ENCODE measurements at places on chromosomes 7 and 10.

DNA sequence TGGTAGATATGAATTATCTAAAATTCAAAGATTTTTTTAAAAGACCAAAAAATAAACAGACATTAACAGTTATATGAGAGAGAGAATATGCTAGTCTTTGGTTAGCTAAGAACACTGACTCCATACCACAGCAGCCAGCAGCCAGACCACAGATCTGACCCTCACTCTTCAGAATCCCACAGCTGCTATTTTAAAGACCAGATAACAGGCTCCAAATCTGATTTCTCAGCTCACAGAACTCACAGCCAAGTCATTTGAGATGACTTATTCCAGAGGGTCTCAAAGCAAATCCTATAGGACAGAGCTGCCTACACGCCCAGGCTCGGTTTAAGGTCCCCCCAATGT lies 20.4 kb downstream of the NUDCD3 start:
- no peak for DNase-seq

GRCh38 chr10:6044751-6045313 lies 17.3 kb downstream of the IL2RA start:
- DNase-seq = no peak

GRCh38 chr7:95454438-95455045 lies 19.7 kb upstream of the PON2 start:
- no peak for DNase-seq

DNA sequence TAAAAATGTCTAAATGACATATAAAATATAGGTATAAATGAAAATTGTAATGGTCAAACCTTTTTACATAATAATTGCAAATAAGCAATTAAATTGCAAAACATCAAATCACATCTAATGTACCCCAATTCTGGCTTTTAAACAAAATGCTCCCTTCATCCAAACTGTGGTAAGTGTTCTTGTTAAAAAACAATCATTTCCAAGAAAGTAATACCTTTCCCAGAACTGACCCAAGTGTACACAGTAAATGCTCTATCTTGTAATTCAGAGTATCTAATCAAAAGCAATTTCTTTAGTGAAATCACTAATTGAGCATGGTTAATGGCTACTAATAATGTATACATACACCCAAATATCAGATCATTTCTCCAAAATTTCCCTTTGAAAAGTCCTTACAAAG lies 28.0 kb downstream of the ITGB1 start:
- DNase-seq = no peak

DNA sequence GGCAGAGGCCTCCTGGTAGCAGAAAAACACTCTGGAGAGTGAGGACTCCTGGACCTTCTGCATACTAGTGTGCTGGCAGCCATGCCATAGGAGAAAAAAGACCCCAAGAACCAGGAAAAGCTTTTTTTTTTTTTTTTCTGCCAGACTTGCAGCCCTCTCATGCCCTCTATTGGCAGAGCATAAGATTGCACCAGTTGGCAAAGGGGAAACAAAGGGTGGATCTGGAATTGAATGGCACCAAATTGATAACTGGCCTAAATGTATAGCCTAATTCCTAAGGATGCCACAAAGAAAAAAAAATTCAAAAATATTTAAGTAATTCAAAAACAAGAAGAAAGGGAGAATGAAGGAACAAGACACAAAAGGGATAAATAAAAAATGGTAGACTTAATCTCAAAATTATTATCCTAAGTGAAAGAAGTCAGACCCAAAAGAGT lies 112.5 kb upstream of the GHITM start:
- DNase-seq = no peak

DNA sequence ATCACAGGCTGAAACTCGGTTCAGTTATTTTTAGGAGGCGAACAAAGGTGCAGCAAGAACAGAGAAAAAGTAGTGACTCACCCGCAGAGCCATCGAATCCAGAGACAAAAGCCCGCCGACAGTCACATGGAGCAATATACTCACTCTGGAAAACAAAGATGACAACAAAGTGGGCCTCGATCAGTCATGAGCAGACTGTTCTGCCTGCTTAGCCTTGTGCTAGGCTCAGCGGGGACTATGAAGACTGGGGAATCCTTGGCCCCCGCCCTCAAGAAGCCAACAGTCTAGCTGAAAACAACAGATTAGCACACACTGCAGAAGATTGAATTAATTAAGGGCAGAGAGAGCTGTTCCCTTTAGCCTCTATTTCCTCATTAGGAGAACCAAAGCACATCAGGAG lies 30.4 kb downstream of the XPNPEP1 start:
- DNase-seq = no peak

- no peak for DNase-seq
Observed at GRCh38 chr7:91443862-91444261, 179.6 kb downstream of the FZD1 start.

- DNase-seq = no peak
Observed at GRCh38 chr7:142500366-142500765, 242.5 kb upstream of the PRSS58 start.

DNA sequence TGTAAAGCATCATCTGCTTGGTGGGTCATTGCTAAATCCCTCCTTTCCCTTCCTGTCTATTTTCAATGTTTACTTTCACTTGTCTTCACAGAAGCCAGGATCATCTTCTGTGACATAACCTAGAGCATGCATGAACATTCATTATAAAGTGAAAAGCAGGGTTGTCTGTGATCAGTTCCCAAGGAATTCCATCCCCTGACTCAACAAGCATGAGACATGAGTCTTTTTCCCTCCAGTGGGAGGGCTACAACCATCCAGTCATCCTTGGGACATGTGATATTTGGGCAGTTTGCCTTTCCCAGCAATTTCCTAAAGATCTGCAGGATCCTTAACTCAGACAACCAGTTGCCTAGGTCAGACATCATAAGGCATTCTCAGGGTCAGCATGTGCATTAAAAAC lies 166.3 kb upstream of the TMEM196 start:
- no peak for DNase-seq

GRCh38 chr7:79272066-79272669 lies 181.3 kb downstream of the MAGI2 start:
- DNase-seq = no peak

DNA sequence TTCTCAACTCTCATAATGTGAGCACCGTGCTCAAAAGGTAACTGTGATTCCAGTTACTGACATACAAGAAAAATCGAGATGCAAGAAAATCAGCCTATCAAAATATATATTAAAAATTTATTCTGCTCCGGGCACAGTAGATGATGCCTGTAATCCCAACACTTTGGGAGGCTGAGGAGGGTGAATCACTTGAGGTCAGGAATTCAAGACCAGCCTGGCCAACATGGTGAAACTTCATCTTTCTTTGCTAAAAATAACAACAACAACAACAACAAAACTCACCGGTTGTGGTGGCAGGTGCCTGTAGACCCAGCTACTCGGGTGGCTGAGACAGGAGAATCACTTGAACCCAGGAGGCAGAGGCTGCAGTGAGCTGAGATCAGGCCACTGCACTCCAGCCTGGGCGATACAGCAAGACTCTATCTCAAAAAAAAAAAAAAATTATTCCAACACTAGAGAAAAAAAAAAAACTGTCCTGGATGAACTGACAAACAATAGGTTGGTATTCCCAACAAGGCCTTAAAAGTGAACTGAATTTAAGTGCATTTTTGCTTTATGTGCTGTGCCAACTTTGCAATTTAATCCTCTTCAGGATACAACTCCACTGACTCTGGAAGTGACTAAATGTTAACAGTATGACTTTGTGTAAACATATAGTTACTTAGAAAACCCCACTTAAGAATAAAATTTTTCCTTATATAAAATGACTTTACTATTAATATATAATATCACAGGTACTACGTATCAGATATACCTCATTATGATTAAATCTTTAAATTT lies 51.1 kb downstream of the JMJD1C start:
- no peak for DNase-seq

DNA sequence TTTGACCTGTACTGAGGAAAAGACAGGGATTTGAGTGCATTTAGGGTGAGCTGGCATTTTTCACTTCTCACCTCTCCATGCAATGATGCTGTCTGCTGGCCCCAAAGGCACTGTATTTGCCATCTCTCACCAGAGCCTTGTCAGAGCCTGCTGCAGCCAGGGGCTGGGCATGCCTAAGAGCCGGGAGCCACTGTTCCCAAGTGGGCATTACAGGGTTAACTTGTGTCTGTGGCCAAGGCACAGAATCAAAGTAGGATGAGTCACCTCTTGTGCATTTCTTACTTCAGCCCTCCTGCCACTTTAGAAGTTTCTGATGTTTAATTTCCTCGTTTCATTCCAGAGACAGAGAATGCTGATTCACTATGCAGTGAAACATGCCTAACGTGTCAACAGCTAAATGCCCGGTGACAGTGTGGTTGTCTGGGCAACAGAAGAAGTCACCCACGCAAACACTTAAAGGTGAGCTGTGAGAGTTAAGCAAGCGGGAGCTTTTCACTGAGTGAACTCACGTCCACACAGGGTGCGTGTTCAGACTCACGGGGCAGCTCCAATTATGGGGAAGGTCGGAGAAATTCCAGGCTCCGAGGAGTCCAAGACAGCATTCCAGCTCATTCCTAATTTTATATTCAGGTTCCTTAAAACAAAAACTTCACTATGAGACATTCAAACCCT lies 57.1 kb upstream of the IGFBP3 start:
- DNase-seq = no peak

DNA sequence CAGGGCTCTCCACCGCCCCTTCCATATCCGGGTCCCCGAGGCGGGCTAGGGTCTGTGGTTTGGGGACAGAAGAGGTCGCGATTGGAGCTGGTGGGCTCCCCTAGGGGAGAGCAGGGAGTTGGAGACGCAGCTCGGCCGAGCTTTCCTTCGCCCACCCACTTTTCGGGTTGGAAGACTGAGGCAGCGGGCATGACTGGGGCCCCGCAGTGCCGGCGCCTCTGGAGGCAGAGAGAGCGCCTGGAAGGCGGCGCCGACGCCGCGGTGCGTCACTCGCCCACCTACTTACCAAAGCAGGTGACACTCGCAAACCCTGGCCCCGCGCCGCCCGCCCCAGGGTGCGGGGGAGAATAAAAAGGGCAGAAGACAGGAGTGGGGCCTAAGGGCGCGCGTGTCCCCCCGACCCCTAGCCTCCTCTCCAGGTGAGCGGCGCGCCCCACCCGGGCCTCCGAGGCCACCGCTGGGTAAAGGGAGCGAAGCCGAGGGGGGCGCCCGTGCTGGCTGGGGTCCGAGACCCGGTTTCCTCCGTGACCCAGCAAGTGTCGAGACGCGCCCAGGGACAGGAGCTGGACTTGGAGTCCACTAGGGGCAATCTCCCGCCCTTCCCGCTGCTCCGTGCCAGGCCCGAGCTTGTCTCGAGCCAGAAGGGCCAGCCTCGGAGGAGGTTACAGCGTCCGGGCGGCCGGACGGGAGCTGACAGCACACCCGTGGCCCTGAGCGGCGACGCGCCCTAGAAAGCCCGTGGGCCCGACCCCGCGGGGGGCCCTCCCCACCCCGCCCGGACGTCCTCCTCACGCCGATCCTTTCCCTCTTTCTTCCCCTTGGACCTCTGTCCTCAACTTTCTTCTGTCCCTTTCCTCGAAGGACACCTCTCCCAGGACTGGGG lies 34.4 kb upstream of the GRID1 start:
- peak; percentile 41 for DNase-seq

DNA sequence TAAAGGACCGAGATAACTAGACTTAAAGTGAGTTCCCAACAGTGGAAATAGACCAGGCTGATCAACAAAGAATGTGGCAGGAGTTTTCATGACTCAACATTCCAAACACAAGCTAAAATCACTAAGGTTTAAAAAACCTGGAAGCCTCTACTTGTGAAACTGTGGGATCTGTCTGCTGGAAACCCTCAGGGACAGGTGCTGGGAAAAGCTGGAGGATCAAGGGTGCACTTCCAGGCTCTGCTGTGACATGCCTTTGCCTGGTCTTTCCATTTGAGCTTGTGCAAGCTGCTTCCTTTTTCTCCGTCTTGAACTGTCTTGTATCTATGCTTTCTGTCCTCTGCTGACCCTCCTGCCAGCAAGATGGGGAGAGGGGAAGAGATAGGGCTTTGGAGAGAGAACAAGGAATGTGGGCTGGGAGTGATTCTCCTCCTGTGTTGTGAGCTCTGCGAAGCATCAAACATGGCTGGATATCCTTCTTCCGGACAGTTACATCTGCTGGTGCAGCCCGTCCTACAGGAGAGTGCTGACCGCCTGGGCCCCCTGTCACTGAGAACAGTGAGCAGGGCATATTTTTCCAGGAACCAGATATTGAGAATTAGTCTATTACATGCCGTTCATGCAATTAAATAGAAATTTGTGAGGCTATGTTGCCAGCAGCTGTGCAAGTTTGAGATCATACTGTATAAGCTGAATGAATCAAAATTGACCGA lies 25.5 kb downstream of the ARHGAP22 start:
- no peak for DNase-seq

DNA sequence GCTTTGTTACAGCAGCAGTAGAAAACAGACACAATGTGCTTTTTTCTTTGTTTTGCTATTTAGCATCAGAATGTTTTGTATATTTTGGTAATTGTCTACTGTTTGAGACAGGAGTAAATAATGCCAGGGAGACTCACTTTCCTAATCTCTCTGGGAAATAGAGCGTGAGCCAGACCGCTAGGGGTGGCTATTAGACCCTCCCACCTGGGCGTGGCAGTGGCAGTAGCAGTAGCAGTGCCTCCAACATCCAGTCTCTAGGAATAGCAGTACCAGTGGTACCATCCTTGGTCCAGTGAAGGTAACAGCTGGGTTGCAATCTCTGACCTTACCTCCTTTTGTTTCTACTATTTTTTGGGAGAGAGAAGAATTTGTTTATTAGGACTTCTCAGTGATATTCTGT lies 165.7 kb upstream of the MAGI2 start:
- no peak for DNase-seq

- no peak for DNase-seq
Observed at GRCh38 chr7:259751-260405, 30.1 kb upstream of the FOXL3 start.

DNA sequence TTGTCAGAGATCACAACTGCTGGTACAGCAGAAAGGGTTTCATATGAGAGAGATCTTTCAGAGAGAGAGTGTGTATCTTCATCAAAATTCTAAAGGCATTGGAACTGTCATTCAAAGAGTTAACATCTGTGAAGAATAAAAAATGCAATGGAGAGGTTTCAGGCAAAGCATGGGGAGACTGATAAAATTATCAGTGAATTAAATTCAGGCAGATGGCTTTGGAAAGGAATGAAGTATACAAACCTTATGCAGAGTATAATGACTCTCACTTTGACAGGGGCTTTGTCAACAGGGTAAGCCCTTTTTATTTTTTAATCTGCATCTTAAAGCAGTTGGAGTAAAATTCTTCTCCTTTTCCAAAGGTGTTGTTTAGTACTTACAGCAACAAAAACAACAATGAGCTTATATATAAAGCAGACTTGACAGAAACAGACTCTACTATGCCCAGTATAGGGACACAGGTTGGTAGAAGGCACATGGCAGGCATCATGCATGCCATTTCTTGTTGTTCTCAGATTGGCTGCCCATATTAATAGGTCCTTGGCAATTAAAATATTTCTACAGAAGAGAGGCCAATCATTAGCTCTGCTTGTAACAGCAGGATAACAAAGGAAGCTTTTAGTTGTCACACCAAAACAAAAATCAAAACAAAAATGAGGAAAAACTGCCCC lies 54.9 kb upstream of the NXPH1 start:
- DNase-seq = no peak

- DNase-seq = no peak
Observed at GRCh38 chr10:110750931-110751330, 106.8 kb downstream of the RBM20 start.

- no peak for DNase-seq
Observed at GRCh38 chr7:143375298-143376034, 5.7 kb upstream of the ZYX start.

- no peak for DNase-seq
Observed at GRCh38 chr10:31935678-31936077, 7.0 kb upstream of the ARHGAP12 start.
